Posterior vena cava (tissue), 2 donors: ENCODE measurements at places on chromosomes 2 and 18.

DNA sequence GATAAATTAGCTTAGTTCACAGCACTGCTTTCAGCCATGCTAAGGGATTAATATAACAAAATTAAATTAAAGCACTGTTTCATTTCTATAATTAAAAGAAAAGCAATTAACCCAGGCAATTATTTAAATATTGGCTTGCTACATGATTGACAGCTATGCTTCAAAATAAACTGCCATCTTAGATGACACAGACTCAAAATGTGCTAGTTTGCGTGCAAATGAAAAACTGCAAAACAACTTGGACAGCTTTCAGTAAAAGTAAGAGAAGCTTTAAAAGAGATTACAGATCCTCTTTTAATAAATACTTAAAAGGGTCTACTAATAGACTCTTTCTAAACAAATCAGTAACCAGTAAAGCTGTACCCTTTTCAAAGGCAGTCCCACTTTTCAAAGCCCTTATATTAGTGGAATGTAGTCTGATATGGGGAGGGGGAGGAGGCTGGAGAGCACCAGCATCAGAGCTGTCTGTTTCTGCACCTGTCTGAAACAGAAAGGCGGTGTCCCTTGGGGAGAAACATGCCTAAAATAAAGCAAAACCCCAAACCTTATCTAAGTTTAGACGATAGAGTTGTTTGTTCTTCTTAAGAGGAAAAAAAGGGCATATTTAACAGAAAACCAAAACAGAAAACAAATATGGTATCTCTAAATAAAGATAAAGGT, 20.8 kb downstream of the EIF2AK3 start:
- no peak for DNase-seq

- no peak for DNase-seq
These were observed 177.9 kb downstream of the TPGS2 start for GRCh38 chr18:36650906-36651305.

DNA sequence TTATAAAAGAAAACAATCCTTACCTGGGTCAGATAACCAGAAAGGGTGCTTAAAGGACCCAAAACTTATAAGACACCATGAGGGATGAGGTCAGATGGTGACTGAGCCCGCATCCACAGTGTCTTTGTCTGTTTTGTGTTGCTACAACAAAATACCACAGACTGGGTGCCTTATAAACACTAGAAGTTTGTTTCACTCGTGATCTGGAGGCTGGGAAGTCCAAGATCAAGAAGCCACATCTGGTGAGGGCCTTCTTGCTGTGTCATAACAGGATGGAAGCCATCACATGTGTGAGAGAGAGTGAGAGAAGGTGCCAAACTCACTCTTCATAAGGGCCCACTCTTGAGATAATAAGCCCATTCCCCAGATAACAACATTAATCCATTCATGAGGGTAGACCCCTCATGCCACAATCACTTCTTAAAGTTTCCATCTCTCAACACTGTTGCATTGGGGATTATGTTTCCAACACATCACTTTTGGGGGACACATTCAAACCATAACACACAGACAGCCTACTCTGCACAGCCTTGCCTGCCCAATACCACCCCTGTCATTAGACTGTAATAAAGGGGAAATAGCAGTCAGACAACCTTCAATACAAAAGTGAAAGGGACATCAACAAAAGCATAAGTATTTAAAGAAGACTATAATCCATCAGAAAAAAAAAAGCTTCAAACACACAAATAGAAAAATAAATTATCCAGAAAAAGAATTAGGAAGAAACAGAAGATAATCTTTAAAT, 249.8 kb downstream of the ANAPC1 start:
- DNase-seq = no peak

- no peak for DNase-seq
These were observed 122.9 kb downstream of the ATAD2B start for GRCh38 chr2:23803965-23804542.

GRCh38 chr2:197197895-197198311, 112.7 kb downstream of the ANKRD44 start:
- DNase-seq = no peak

GRCh38 chr18:55421615-55422419, 166.2 kb downstream of the TCF4 start:
- no peak for DNase-seq

DNA sequence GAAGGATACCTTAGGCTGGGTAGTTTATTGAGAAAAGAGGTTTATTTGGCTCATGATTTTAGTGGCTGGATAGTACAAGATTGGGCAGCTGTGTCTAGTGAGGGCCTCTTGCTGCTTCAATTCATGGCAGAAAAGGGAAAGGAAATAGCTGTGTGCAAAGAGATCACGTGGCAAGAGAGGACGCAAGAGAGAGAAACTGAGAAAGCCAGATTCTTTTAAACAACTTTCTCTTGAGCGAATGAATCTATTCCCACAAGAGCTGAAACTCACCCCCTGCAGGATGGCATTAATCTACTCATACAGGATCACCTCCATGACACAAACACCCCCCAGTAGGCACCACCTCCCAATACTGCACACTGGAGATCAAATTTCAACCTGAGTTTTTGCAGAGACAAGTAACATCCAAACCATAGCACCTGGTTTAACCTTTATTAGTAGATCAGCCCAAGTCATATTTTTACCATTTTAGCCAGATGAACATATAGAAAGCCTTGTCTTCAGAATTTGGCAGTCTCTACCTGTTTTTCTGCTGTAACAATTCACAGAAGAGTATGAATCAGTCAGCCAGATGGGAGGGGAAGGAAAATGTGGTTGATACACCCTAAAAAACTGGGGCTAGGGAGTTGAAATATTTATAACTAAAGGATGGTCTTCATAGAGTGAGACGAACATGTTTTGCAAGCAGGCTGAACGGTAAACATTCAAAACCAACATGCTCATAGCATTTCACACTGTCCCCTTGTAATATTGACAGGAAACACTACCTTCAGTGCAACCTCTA, 73.9 kb upstream of the NCKAP5 start:
- no peak for DNase-seq

DNA sequence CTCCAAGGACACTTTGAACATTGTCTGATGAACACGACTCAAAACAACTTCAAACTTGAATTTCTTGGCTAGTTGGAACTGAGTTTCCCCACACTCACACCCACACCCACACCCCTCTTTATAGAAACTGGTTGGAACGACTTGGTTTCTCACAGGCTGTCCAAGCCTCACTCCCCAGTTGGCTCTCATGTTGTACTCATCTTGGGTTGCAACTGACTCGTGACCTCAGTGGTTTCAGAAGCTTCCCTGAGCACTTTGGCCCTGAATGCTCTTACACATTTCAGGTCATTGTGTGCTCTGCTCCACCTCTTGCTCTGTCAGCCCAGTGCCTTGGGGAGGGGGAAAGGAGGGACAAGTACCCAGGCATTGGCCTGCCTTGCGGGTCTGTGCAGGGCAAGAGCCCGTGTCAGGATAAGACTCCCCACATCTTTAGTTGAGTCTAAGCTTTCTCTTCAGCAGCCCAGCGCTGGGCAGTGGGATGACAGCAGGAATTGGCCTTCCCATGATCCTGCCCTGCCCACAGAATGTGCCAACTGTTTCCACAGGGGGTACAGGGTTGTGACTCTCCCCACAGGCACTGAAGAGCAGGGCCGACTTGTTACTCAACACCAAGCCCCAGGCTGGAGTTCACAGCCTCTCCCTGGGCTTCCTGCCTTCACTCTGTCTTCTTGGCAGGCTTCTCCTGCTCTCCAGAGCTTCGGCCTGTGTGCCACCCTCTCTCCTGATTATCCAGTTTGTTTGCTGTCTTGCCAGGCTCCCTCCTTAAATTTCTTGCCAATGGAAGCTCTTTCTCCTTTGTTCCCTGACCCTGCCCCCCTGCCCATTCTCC, 104.6 kb downstream of the RTN4 start:
- peak; percentile 87 for DNase-seq

GRCh38 chr18:3283908-3284307, 22.0 kb downstream of the MYL12B start:
- DNase-seq = no peak

DNA sequence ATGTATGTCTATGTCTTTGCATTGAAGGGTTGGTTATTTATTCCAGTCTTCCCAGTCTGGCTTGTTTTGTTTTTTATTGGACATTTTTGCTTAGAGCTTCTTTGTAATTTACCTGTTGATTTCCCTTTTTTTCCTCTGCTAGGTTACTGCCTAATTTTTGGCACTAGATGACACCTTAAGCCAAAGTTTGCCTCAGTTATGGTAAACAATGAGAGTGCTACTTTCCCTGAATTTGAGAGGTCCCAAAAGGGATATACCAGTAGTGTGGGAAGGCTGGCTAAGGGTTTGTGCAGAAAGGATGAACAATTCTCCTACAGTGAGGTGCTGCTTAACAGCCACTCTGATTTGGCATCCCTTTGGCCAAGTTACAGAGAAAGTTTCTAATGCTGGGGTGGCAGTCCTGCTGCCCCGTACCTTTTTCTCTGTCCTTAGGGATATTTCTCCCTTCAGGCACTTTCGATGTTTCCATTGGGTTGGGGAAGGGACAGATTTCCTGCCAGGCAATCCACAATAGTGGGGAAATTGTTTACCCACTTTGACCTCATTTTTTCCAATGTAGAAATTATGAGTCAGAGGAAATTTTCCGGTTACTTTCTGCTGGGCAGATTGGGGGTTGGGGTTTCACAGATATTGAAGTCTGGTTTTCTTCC, 354.9 kb downstream of the PTPRM start:
- no peak for DNase-seq

GRCh38 chr2:240211598-240212424, 71.4 kb upstream of the OTOS start:
- DNase-seq = peak; percentile 62

- peak; percentile 83 for DNase-seq
These were observed 75.6 kb upstream of the UXS1 start for GRCh38 chr2:106269591-106270291.

GRCh38 chr2:224077773-224078507, 38.9 kb upstream of the SERPINE2 start:
- no peak for DNase-seq

DNA sequence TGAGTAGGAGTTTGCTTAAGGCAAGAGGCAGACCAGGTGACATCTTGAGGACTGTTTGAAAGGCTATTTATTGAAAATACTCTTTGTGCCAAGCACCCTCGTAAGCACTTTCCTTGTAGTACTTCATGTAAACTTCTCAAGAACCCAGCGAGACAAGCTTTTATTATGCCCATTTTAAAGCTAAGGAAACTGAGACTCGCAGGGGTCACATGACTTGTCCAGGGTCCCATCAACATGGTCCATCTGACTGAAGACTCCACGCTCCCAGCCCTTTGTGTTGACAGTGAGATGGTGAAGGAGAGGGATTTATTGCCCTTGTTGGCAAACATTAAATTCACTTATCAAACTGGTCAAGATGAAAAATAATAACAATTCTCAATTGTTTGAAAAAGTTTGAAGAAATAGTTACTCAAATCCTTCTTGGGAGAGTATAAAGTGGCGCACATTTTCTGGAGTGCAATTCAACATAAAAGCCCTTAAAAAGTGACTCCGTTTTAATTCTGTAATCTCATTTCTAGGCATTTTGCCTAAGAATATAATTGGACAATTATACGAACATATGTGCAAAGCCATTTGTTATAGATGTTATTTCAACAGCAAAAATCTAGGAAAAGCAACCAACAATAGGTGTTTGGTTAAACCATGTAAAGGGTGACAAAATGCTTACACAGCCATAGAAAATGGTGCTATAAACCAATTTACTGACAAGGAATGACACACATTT, 270.5 kb upstream of the NCKAP5 start:
- no peak for DNase-seq

DNA sequence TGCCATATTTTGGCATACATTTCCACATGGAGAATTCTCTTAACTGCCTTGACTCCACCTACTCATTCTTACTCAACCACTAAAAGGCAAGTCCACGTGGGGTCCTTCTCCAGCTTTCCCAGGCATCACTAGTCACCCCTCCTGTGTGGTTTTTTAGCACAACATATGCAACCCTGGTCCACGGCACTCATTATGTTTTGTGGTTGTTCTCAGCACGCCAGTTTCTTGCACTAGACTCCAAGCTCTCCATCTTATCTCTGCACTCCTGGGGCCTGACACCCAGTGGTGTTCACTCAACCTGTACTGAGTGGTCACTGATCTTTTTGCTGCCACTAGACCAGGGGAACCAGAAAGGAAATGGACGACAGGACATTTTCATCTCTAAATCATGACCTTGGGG, 18.0 kb downstream of the MARCHF4 start:
- DNase-seq = no peak

- DNase-seq = no peak
These were observed 72.0 kb downstream of the RIF1 start for GRCh38 chr2:151481744-151482143.

- peak; percentile 76 for DNase-seq
These were observed 55.7 kb downstream of the CTDP1 start for GRCh38 chr18:79735071-79735980.
